ENCODE measurements at places on chromosomes 4 and X.

DNA sequence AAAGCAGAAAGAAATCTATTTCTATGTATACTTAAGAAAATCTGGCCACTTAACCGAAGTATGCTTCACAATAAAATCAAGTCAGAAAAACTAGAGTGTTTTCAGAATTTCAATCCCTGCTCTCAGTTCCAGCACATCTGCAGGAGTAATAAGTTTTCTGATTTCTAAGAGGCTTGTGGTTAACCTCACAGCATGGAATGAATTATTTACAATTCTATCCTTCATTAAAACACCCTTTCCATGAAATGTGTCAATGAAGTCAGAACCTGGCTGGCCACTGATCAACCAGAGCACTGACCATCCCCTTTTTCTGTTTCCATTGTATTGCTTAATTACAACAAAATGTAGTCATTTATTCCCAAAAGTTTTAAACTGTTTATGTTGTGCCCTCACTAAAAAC lies 781.4 kb upstream of the INTU start:
- no peak for DNase-seq

GRCh38 chr4:185800266-185800945 lies 11.6 kb downstream of the SORBS2 start:
- no peak for DNase-seq

DNA sequence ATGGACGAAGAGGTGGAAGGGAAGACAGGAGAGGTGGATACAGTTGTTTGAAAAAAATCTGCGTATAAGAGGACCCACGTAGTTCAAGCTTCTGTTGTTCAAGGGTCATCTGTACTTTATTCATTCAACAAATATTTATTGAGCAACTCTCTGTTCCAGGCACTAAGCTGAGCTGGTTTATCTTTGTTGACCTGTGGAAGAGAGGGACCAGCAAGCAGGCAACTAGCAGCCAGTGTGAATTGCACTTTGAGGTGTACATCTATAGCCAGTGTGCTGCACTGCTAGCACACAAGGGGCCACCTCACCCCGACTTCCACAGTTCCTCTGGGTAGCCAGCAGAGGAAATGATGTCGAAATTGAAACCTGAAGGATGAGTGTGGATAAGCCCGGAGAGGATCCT lies 191.4 kb downstream of the SOWAHB start:
- no peak for DNase-seq

DNA sequence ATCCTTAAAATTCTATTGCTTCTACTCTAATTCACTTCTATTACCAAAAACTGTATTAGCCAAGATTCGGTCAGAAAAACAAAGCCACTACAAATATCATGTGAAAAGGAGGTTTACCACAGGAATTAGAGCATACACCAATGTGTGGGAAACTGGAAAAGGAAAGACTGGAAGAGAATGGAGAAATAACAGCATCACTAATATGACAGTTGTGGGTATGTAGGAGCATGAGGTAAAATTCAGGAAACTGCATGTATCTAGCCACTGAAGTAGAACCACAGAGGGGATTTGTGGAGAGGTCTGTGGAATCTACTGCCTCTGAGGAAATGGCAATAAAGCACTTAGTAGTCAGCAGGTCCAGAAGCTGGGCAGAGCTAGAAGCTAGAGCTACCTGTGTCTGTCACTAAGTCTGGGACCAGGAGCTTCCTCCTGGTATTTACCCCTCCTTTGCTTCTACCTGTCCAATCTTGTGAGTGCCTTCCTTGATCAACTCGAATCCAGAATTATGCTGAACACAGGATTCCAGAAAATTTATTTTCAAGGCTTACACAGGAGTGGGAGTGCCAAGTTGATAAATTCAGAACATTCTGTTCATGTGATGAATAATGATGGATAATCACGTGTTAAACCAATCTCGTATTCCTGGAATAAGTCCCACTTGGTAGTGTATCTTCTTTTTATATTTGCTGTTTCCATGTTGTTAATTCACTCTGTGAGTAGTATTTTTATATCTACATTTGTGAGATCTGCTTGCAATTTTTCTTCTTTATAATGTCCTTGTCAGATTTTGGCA lies 52.6 kb downstream of the NAF1 start:
- no peak for DNase-seq

DNA sequence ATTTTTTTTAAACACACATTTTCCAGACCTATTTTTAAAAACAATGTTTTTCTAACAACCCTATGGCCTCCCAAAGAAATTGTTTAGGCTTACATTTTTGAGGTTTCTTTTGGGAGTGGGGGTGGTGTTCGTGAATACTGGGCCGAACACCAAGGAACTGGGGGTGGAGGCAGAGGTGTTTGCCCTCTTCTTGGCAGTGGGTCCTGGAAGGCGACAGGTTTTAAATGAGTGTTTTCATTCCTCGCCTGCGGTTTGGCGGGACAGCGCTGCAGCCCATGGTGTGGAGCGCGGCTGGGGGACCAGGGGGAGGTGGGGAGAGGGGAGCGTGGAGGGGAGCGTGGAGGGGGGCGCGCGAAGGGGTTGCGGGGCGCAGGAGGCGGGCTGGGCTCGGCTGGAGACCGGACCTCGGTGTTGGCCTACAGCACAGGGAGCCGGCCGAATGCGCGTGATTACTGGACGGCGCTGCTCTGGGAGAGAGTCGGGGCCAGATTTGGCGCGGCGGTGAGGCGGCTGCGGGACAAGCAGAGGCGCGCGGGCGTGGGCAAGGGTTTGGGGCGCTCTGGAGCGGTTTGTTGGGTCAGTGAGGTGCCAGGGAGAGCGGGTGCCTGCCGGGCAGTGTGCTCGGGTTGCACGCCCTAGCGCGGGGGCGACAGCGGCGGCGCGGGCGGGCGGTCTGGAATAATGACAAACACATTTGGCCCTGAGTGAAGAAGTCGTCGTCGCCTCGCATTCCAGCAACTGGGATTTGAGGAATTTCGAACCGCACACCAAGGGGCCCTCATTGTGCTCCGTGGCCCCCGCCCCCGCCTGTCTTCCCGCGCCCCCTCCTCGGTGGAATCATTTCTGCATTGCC lies 764 bp downstream of the PDGFRA start:
- DNase-seq: peak; percentile 61
